ENCODE measurements at places on chromosomes 2 and 18.
A peak's percentile ranks its signal among the peaks of the same experiment; 100 is the strongest.

DNA sequence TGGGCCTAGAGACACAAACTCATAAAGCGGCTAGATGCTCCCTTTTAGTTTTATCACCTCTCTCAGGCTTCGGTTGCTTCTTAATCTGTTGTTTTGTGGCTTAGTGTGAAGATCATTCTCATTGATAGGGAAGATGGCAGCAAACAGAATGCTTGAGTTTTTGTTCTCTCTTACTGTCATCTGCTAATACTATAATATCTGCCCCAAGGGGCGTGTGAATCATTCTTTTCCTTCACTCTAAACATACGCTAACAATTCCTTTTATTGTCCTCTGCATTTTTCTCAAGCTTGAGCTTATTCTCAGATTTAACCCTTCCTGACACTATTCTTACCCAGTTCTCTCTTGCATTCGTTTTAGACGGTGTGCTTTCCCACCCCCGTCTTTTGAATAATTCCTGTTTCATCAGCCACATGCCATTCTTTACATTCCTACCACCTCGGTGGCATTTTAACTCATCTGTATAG, 323.9 kb upstream of the NRP2 start:
- DNase-seq = peak; percentile 18

GRCh38 chr2:143692162-143692561, 562.9 kb downstream of the ARHGAP15 start:
- no peak for DNase-seq

DNA sequence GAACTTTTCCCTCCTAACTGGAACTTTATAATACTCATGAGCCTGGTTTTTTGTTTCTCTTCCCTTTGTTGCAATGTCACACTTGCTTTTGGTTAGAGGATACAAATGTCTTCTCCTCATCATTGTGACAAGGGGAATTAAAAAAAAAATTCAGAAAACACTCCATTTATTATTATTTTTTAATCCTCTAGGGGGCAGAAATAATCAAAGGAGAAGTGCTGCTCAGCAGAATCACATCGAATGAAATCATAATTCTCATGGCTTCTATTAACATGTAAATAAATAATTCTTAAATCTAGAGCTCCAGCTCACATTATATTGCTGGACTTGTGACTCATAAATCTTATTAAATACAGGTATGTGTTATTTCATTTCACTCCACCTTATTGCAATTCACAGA, 273.8 kb downstream of the TRIB2 start:
- no peak for DNase-seq

- no peak for DNase-seq
Observed at GRCh38 chr2:150374492-150374891, 113.0 kb downstream of the RND3 start.

GRCh38 chr2:136060416-136060815, 57.5 kb downstream of the CXCR4 start:
- DNase-seq = no peak

- DNase-seq = peak; percentile 2
Observed at GRCh38 chr2:15073664-15074063, 441.1 kb downstream of the LRATD1 start.

DNA sequence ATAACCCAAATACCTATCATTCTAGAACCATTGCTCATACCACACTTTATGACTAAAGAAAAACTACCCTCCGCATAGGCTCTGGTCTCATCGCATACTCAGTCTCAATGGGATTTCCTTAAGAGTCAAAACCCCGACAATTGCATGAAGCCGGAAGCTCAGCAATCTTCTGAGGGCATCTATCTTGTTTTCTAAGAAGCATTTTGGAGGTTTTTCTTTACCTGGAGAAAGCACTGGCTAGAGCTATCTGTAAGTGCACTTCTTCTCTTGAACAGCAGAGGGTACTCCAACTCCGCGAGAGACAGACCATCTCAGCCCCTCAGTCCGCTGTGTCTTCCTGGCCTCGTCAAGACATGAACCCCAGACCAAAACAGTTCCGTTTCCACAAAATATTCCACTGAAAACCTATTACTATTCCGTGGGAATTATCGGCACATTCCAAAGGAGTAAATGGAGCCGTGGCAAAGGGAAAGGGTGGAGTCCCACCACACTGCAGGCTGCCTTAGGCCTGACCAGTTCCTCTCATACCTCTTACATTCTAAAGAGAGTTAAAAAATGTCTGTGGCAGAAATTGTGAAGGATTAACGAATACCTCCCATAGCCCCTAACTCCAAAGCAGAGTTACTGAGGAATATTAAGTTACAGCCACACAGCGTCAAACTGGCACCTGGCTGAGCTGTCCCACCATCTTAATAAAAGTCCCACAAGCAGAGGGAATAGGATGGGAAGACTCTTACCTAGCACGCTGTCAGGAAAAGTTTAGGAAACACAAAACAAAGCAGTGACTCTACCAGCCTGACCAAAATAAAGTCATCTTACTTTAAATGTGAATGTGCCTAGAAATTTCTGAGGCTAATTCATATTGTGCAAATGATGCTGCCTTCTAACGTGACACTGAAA, 325.6 kb upstream of the VRK2 start:
- DNase-seq = peak; percentile 84

- no peak for DNase-seq
Observed at GRCh38 chr18:79560042-79560860, 119.4 kb upstream of the CTDP1 start.

GRCh38 chr18:55593888-55594287, 5.9 kb upstream of the TCF4 start:
- no peak for DNase-seq

- peak; percentile 48 for DNase-seq
Observed at GRCh38 chr2:43273529-43273928, 47.1 kb upstream of the ZFP36L2 start.

- peak; percentile 34 for DNase-seq
Observed at GRCh38 chr2:62340994-62341484, 145.1 kb downstream of the B3GNT2 start.

- DNase-seq = no peak
Observed at GRCh38 chr2:236089271-236090026, 78.7 kb downstream of the GBX2 start.

DNA sequence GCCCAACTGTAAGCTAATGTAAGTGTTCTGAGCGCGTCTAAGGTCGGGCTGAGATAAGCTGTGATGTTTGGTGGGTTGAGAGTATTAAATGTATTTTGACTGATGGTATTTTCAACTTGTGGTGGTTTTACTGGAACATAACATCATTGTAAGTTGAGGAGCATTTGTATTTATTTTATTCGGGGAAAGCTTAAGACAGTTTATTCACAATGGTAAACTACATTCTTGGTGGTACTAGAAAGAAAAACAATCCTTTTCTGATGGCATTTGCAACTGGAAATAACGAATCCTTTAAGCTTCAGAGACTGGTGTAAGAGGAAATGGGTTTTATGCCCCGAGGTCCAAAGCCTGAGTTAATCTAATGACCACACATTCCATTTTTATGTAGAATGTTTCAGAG, 283.3 kb upstream of the NETO1 start:
- no peak for DNase-seq

DNA sequence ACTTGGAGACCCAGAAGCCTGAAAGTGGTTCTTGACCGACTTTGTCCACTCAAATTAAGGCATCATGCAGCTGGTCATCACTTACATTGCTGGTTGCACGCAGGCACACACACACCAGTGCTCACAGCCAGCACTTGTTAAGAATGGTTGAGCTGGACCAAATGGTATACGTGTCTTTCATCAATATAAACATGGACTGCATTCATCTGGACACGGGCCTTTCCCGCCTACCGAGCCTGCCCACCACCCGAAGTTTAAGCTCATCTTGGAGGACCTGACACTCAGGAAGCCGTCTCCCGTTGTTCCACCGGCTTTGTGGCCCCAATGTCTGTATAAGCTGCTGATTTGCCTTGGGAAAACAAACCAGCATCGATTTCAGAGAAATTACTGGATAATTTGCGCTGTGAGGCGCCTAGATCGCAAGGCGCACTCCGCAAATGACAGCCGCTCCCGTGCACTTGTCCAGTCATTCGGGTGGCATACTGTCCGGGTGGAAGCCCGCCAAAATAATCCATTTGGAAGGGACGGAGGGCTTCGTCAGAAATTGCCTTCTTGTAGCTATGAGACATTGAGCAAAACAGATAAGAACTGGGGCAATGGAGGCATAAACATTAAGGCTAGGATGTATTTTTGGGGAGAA, 40.1 kb upstream of the AKAIN1 start:
- no peak for DNase-seq

DNA sequence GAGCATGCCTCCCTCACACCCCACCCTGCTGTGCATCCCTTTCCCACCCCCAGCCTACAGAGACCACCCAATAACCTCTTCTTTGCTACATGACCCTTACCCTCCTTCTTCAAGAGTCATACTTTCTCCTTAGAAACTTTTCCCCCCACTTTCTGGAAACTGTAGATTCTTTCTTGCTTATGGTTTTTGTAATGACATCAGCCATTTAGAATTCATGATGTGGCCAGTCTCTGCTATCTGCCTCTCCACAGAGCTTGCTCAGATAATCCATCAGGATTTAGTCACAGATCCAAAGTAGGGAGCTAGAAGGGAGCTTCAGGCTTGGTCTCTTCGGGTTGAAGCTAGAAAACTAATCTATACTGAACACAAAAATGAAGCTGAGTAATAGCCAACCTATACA, 36.5 kb downstream of the GALM start:
- DNase-seq = peak; percentile 82

GRCh38 chr2:2597712-2598111, 266.6 kb upstream of the MYT1L start:
- DNase-seq = no peak
